Right lobe of liver (tissue), 6 donors: ENCODE measurements at places on chromosomes 6 and 20.
A peak's percentile ranks its signal among the peaks of the same experiment; 100 is the strongest.

DNA sequence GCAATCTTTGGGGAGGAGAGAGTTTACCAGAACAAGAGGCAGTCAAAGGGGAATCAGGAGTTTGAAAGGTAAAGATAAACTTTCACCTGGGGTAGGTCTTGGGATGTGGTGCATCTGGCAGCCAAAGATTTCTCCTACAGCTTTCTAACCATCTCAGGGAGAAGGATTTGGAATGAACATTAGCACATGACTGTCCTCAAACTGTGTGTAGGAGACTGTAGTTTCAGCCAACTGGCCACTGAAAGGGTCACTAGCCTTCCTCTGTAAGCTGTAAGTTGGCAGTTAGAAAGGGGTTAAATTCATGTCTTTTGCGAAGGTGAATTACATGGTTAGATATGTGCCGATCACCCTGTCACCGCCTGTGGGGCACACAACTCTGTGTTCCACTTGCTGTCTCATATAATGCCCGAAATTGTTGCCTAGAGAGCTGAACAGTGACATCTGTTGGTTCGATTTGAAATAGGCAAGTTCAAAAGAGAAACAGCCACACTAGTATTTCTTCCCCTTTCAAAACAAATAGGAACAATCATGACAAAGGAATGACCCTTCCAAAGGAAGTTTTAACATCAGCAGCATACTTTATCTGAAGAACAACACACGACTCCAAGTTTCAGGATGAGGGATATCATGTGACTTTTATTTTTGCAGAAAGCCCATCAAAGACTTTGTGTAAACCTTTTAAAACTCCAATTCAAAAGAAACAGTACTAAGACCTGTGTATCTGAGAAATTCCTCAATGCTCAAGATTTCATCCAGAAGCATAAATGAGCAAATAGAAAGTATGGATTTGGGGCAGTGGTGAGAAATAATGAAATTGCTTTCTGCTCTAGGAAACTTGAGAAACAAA lies 1.1 kb upstream of the OPN5 start:
- no peak for DNase-seq
- H3K36me3 ChIP-seq = no peaks in the 10 kb centered on the region
- H3K27ac ChIP-seq = no peak overlapping the region
- no peaks in the 10 kb centered on the region for H3K4me1 ChIP-seq

GRCh38 chr6:109336221-109336961 lies 45.9 kb downstream of the CD164 start:
- H3K27me3 ChIP-seq = no peaks in the 10 kb centered on the region
- H3K27ac ChIP-seq = peak overlapping the region; percentile 8
- peak; percentile 77 for DNase-seq
- H3K4me1 ChIP-seq = no peaks in the 10 kb centered on the region

DNA sequence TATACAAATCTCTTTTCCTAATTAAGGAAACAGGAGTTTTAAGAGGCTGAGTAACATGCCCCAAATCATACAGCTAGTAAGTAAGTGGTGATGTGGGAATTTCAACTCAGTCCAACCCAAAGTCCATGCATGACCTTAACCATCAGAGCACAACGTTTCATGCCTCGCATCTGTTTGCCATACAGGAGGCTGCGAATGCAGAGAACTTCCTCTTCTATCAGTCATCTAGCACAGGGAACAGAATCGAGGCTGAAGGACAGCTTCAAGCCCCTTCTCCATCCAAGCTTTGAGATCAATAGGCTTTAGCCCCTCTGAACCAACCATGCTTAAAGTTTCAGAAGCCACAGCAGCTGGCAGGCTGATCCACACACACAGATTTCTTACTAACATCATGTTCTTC lies 113.2 kb downstream of the MAFB start:
- H3K4me3 ChIP-seq = no peak overlapping the region
- no peak for DNase-seq
- H3K27ac ChIP-seq = no peak overlapping the region
- no peaks in the 10 kb centered on the region for H3K4me1 ChIP-seq
- H3K36me3 ChIP-seq = no peaks in the 10 kb centered on the region

GRCh38 chr6:137166247-137167098 lies 7.0 kb downstream of the IL22RA2 start:
- no peak for DNase-seq
- no peaks in the 10 kb centered on the region for H3K4me1 ChIP-seq
- H3K27me3 ChIP-seq = no peaks in the 10 kb centered on the region
- no peak overlapping the region for H3K27ac ChIP-seq
- no peaks in the 10 kb centered on the region for H3K36me3 ChIP-seq

- H3K27ac ChIP-seq = no peak overlapping the region
- no peak for DNase-seq
- no peaks in the 10 kb centered on the region for H3K36me3 ChIP-seq
- H3K4me3 ChIP-seq = no peak overlapping the region
- no peaks in the 10 kb centered on the region for H3K4me1 ChIP-seq
Measured at GRCh38 chr6:91288741-91289140, 701.9 kb upstream of the MAP3K7 start.

DNA sequence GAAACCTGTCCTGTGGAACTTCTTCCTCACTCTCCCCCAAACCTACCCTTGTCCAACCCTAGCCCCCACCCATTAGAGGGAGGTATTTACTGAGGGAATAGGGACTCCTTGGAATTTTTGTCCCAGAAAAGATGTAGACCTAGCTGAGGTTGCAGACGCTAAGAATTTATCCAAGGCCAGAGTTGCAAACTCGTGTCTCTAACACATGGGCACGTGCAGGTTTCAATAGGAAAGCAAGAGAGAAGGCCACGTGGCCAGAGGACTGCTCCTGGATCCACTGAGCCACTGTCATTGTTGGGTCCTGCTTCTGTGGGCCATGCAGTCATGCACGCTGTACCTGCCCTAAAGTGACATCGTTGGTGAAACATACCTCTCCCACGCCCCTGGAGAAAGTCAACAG lies 243.4 kb upstream of the KCNG1 start:
- no peak overlapping the region for H3K4me3 ChIP-seq
- no peaks in the 10 kb centered on the region for H3K36me3 ChIP-seq
- no peaks in the 10 kb centered on the region for H3K27me3 ChIP-seq

GRCh38 chr6:4858194-4859015 lies 82.2 kb downstream of the CDYL start:
- no peak overlapping the region for H3K27ac ChIP-seq
- H3K27me3 ChIP-seq = no peaks in the 10 kb centered on the region
- H3K4me1 ChIP-seq = no peaks in the 10 kb centered on the region
- DNase-seq = no peak
- H3K36me3 ChIP-seq = no peaks in the 10 kb centered on the region
- H3K4me3 ChIP-seq = no peak overlapping the region

DNA sequence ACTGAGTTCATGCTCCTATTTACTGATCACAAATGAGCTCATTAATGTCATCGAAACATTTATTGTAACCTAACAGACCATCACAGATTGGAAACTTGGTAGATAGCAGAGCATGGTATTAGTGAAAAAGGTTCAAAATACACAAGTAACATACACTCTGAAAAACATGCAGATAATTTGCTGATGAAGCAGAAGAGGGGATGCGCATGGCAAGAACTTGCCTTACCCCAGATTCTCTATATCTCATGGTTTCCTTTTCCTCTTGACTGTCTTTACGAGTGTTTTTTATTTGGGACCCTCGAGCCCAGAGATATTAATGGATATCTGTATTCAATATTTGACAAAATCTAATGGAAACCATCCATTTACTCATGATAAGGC lies 37.6 kb downstream of the QRSL1 start:
- no peak overlapping the region for H3K27ac ChIP-seq
- H3K4me3 ChIP-seq = no peak overlapping the region
- no peak for DNase-seq
- H3K4me1 ChIP-seq = no peaks in the 10 kb centered on the region

GRCh38 chr6:150730801-150731457 lies 131.2 kb downstream of the PLEKHG1 start:
- DNase-seq = no peak
- no peaks in the 10 kb centered on the region for H3K27me3 ChIP-seq
- no peak overlapping the region for H3K4me3 ChIP-seq
- no peaks in the 10 kb centered on the region for H3K4me1 ChIP-seq
- no peaks in the 10 kb centered on the region for H3K36me3 ChIP-seq

GRCh38 chr20:62837790-62838127 lies 20.9 kb downstream of the COL9A3 start:
- H3K27me3 ChIP-seq = no peaks in the 10 kb centered on the region
- no peak overlapping the region for H3K4me3 ChIP-seq
- no peaks in the 10 kb centered on the region for H3K36me3 ChIP-seq
- no peak overlapping the region for H3K27ac ChIP-seq
- no peak for DNase-seq
- H3K4me1 ChIP-seq = peaks cover 21% of the 10 kb centered on the region

- H3K27ac ChIP-seq = peak overlapping the region; percentile 5
- H3K4me1 ChIP-seq = no peaks in the 10 kb centered on the region
- peaks cover 5% of the 10 kb centered on the region for H3K36me3 ChIP-seq
- DNase-seq = peak; percentile 52
Measured at GRCh38 chr6:79671600-79672266, 40.6 kb downstream of the SH3BGRL2 start.

DNA sequence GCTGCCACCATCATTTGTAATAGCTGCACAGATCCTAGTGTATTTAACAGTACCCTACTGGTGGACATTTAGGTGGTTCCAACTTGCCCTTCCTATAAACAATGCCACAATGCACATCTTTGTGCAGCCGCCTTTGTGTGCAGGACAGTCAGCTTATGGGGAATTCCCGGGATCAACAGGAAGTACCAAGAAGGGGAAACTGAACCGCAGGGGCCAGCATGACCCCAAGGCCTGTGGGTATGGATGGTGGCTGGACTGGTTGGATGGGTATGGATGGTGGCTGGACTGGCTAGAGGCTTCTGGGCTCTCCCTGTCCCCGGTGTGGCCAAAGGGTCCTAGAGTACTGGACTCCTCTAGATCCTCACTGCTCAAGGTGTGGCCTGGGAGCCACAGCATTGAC lies 46.7 kb downstream of the CEBPB start:
- no peaks in the 10 kb centered on the region for H3K27me3 ChIP-seq
- H3K4me1 ChIP-seq = no peaks in the 10 kb centered on the region
- no peak overlapping the region for H3K27ac ChIP-seq
- no peaks in the 10 kb centered on the region for H3K36me3 ChIP-seq
- DNase-seq = no peak

GRCh38 chr20:48622421-48622820 lies 205.4 kb downstream of the PREX1 start:
- H3K27me3 ChIP-seq = no peaks in the 10 kb centered on the region
- no peak for DNase-seq
- H3K4me3 ChIP-seq = no peak overlapping the region

DNA sequence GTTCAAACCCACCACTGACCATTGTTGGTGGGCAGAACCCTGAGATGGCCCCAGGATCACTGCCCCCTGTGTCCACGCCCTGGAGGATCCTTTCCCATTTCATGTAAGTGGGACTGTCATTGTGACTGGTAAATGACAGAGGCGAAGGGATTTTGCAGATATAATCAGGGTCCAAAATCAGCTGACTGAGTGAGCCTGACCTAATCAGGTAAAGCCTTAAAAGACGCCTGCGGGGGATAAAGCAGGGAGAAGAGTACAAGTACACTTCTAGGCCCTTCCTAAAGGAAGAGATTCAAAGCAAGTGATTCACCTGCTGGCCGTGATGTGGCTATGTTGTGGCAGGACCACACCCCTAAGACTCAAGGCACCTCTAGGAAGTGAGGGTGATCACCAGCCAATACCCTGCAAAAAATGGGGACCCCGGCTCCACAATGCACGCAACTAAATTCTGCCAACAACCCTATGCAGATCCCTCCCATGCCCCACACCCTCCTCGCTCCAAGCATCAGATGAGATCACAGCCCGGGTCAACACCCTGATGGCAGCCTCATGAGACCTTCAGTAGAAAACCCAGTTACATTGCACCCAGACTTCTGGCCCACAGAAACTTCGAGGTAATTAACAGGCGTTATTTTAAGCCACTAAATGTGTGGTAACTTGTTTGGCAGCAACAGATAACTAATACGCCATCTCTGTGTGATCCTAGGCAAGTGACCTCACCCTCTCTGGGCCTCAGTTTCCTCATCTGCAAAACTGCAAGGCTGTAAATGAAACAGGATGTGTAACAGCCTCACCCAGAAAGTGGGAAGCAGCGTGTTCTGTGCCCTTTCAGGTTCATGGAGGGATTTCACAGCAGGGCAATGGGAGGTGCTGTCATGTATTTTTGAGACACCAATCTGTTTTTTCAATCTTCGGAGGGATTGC lies 11.3 kb downstream of the PREX1 start:
- no peaks in the 10 kb centered on the region for H3K4me1 ChIP-seq
- no peaks in the 10 kb centered on the region for H3K27me3 ChIP-seq
- H3K27ac ChIP-seq = no peak overlapping the region
- H3K4me3 ChIP-seq = no peak overlapping the region

DNA sequence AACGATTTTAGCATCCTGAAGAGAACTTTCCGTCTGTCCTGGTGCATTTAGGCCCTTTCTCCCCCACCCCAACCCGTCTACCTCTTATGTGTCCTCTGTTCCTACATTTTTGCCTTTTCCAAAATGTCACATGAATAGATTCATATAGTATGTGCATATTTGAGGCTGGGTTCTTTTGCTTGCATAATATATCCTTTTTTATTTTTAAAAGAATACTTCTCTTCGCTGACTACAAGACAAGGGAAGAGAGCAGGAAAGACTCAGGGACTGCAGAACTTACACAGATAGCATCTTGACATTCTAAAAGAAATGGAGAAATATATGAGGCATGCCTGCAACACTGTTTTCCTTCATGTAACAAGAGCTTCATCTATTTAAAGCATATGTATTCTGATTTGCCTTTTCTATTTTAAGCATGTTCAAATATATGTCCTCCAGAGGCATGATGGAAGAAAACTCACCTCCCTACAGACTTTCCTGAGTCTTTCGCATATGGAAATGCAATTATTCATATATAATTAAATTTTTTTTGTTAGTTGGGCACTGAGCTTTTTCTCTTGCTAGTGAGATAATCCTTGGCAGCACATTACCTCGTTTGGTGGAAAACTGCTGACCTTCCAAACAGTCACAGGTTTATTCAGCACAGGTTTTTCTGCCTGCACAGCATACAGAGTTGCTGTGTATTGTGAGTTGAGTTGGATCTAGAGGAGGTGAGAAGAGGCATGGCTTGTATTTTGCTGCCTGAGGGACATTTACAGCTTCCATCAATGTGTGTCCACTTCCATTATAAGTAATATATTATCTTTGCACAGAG lies 170.0 kb downstream of the AKAP7 start:
- H3K4me3 ChIP-seq = no peak overlapping the region
- no peak for DNase-seq
- no peaks in the 10 kb centered on the region for H3K36me3 ChIP-seq
- H3K27me3 ChIP-seq = no peaks in the 10 kb centered on the region
- no peaks in the 10 kb centered on the region for H3K4me1 ChIP-seq

DNA sequence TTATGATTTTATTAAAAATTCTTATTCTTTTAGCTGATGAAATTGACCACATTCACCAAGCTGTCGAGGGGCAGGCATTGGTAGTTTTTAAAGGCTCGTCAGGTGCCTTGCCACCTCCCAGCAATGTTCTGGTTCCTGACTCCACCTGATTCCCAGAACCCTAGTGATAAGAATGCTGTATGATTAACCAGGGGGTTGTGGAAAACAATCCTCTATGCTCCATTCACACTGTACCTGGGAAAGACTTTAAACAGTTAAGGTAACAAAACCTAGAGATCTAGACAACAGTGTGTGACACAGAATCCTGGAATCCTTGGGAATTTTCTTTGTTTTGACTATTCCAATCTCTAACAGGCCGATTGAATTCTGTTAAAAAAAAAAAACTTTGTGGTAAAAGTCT lies 165.7 kb upstream of the OLIG3 start:
- H3K4me3 ChIP-seq = no peak overlapping the region
- peaks cover 15% of the 10 kb centered on the region for H3K4me1 ChIP-seq
- no peaks in the 10 kb centered on the region for H3K27me3 ChIP-seq
- H3K36me3 ChIP-seq = no peaks in the 10 kb centered on the region
